Jurkat, Clone E6-1 (cell line): ENCODE measurements at places on chromosomes 7 and 10.

DNA sequence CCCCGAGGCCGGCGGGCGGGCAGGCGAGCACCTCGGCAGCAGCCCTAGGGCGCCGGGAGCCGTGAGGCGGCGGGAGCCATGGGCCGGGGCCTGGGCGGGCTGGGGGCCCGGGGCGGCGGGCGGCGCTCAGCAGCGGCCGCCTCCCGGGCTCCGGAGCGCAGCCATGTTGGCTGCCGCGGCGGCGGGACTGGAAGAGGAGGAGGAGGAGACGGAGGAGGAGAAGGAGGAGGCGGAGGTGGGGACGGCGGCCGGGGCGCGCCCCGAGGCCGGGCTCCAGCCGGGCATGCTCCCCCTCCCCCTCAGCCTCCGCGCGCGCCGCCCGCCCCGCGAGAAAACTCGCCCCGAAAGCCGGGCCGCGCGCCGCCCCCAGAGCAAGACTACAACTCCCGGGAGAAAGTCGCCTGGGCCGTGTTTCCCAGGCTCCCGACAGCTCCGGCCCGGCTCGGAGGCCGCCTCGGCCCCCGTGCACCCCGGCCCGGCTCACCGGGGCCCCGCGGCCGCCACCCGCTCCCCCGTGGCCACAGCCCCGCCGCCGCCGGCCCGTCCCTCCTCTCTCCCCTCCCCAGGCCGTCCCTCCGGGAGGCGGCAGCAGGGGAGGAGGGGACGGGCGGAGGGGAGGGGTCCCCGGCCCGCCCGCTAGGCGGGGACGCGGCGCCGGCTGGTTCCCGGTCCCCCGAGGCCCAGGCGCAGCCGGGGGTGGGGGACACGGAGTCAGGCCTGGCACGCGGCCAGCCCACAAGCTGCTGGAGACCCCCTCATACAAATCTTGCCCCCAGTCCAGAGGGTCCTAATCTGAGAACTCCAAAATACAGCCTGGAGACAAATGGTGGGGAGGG is at the start of gene DLG5:
DLG5 (minus strand) TSS at position 190 of the 836 bp plus-strand sequence. CDS start 235 bp downstream, outside the sequence.
- DNase-seq = no peak

- DNase-seq = no peak
Observed at GRCh38 chr7:302054-302992, 12.4 kb downstream of the FOXL3 start.

GRCh38 chr7:155974186-155974897 is 162.1 kb upstream of the SHH start:
- no peak for DNase-seq

GRCh38 chr7:87625101-87625500 is 3.1 kb upstream of the RUNDC3B start:
- no peak for DNase-seq

- no peak for DNase-seq
Observed at GRCh38 chr7:30279653-30279904, 4.8 kb upstream of the ZNRF2 start.

DNA sequence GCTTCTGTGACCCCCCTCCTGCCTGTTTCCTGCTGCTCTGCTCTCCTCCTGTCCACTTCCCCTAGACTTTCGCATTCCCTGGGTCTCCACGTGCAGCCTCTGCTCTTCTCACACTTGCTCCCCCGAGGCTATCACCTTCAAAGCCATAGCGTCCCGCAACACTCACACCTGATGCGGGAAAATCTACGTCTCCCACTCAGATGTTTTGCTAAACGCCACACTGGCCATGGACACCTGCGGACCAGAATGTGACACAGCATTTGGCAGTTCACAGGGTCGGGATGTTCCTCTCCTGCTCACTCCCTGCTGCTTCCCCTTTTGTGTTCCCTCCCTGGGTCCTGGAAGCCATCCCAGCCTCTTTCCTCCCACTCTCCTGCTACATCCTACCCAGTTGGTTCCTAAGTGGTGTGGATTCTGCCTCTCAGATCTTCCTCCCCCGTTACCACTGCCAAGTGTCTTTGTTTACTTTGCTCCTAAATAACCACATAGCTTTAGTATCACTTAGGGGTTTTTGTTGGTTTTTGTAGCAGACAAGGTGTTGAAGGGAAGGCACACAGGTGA is 33.7 kb upstream of the RBM33 start:
- DNase-seq = no peak

- no peak for DNase-seq
Observed at GRCh38 chr7:148856578-148856881, 27.6 kb downstream of the EZH2 start.

- no peak for DNase-seq
Observed at GRCh38 chr10:25178411-25178810, 3.6 kb downstream of the GPR158 start.

GRCh38 chr10:77507291-77507880 is 130.2 kb downstream of the KCNMA1 start:
- DNase-seq = no peak

GRCh38 chr10:4310172-4310571 is 515.8 kb upstream of the AKR1E2 start:
- DNase-seq = no peak

GRCh38 chr7:132059141-132059540 is 502.7 kb upstream of the PODXL start:
- no peak for DNase-seq

DNA sequence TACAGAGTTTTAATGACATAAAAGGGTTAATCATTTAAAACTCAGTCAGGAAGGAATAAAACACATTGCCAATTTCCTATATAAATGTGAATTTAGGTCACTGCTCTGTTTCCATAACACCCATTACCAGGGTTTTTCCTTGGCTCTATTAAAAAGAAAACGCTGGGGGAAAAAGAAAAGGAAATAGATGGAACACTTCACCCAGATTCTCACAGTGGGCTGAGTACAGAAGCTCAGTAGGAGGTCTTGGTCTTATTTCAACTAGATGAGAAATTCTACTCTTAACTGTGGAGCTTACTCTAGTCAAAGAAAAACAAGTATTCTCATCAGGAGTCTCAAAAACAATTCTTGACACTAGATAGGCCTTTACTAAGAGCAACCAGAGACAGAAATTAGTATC is 36.5 kb downstream of the GLUD1 start:
- no peak for DNase-seq

DNA sequence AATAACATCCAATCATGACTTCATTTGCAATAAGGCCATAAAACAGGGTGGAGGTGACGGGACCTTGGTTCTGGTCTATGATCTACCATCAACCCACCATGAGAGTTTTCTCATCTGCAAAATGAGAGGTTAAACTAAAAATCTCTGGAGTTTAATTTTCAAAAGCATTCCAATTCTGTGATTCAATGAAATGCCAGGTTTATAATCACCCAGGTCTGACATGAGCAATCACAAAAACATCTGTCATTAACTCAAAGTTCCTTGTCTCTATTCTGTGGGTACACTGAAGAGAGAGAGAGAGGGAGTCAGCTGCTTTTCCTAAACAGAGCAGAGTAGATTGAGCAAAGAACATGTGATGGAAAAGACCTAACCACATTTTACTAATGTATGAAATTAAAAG is 75.4 kb downstream of the NUDCD3 start:
- DNase-seq = no peak
